ENCODE measurements at places on chromosomes 1 and 21.

GRCh38 chr1:241600496-241600901 is 39.7 kb downstream of the CHML start:
- DNase-seq = no peak

DNA sequence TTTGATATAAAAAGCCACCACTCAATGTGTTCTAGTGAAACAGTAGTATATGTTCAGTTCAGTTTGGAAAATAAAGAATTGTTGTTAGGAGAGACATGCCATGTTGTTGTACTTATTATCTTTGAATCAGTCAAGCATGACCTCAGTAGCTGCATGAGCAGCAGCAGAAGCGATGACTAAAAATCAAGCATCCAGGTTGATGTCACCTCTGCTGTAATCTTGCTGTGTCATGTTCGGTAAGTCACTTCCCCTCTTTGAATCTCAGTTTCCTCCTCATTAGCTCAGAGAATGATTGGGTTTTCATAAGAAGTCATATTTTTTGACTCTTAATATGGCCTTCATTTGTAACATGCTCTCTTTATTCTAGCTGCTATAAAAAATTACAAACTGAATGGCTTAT is 428.4 kb upstream of the B3GALT2 start:
- no peak for DNase-seq

DNA sequence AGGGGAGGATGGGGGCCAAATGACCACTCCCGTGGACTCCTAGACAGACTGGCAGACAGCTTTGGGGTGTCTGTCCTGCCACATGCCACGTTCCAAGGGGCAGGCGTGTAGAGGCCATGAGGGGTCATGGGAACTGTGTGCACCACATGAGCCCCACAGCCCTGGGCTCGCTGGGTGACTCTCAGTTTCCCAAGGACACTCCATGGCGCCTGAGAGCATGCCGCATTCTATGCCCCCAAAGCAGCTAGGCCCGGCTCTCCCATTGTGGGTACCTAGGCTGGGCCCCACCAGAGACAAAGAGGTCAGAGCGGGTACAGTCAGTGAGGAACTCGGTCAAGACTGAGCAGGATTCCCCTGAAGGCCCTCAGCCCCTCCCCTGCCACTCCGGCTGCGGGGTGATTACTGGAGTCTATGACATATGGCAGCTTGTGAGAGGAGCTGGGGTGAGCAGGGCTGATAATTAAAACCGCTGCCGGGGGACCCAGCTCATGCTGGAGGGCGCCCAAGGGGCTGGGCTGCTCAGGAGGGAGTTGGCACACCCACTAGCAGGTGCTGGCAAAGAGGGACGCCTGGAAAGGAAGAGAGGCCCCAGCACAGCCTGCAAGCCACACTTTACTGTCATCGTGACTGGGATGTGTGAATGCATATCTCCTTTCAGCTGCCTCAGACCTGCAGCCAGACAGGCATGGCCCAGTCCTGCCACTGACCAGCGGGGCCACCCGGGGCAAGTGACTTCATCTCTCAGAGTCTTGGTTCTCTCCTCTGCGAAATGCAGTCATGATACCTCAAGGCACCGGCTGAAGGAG is 8.4 kb downstream of the LRP8 start:
- no peak for DNase-seq

GRCh38 chr1:93961443-93961842 is 52.2 kb upstream of the GCLM start:
- DNase-seq = no peak

GRCh38 chr21:15221799-15222386 is 157.1 kb upstream of the NRIP1 start:
- DNase-seq = no peak

DNA sequence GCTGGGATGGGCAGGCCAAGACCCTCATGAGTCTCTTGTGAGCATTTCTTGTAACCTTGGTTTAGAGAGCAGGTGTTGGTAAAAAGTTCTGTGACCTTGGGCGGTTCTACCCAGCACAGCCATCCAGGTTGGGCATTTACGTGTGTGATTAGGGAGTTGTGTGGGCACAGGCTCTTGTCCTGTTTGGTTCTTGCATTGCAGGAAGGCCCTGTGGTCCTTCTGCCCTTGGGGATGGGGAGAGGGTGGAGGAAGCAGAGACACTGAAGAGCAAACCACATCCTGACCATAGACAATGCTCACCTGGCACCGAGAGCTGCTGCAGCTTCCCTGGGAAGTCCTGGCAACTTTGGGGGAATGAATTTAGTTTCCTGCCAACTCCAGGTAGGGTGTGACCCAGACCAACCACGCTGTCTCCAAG is 25.6 kb downstream of the RNF187 start:
- no peak for DNase-seq

GRCh38 chr1:116988248-116988647 is 13.3 kb upstream of the CD101 start:
- DNase-seq = no peak

DNA sequence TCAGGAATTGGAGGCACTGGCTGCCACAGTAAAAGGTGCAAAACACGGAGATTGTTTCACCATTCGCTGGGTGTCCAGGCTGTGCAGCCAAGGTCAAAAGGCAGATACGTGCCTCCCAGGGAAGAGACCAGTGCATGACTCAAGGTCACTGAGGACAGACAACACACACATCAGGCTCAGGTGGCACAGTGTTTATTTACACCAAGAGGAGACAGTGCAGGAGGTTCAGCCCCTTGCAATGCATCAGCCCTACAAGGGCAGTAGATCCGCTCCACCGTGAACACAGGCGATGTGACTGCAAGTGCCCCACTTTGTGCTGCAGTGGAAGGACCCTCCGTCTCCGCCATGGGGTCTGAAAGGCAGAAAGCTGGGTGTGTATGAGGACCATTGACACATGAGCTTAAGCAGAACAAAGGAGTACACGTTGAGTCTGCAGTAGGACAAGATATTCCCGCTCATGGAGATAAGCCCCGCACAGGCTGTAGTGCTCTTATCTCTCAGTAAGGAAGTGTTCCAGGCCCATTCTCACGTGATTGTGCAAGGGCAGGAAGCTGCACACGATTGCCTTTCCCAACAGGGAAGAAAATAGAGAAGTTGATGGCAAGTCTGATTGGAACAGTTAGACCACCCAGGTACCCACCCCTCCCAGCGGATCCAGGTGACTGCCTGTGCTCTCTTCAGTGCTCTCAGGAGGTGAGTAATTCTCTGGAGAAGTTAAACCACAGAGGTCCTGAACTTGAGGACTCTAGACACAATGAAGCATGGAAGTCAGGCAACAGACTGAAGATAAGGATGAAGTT is 37.5 kb upstream of the QSOX1 start:
- DNase-seq = no peak

DNA sequence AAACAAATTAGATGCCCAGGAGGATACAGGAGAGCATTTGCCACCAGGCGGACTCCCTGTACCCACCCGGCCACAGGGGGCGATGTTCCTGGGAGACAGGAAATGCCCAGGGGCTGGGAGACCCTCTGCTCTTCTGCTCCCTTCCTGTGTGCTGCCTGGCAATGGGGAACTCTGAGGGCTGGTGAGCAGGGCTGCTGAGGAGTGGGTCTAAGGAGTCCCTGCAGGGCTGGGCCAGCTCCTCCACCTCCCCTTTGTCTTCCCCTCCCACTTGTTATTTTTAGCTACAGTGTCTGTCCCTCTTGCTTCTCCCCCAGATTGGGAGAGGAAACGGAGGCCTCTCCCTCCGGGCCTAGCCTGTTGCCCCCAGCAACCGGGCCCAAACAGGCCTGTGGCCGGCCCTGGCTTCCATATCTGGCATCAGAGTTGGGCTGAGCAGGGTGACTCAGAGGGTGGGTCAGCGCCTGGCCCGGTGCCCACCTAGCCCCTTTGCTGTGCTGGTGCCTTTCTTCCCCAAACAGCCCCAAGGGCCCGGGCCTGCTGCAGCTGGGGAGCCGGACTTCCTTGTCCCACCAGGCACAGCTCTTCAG is 11.6 kb downstream of the LMNA start:
- peak; percentile 90 for DNase-seq

- no peak for DNase-seq
Measured at GRCh38 chr21:14487490-14488432, 58.4 kb downstream of the SAMSN1 start.

GRCh38 chr1:175146529-175147213 is 45.9 kb downstream of the KIAA0040 start:
- DNase-seq = peak; percentile 52

- DNase-seq = no peak
Measured at GRCh38 chr1:890661-891060, 33.1 kb upstream of the SAMD11 start.

DNA sequence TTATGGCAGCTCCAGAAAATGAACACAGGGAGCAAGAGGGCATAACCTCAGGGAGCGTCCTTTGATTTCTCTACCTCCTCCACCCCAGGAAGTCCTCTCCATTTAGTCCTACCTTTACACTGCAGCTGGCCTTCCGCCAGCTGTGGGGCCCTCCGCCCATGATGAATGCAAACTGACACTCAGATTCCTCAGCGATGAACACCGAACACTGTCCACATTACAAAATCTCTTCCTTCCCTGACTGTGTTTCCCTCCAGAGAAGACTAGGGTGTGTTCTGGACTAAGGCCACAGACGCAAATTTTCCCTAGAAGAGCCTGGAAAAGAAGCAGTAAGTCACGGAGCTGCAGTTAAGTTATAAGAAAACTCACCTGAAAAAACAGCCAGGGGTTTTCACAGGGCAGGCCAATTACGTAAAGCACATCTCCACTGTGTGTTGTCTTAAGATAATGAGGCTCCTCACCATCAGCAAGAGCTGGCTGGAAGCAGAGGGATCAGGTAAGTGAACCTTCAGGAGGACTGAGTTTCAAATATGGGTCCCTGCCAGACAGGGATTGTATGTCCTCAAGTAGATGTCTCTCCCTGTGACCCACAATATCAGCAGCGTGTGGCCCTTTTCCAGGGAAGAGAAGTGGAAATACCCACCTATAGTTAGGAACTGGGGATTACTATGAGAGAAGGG is 46.3 kb upstream of the ATP1B1 start:
- DNase-seq = no peak

- no peak for DNase-seq
Measured at GRCh38 chr1:176178316-176178715, 28.8 kb downstream of the COP1 start.

DNA sequence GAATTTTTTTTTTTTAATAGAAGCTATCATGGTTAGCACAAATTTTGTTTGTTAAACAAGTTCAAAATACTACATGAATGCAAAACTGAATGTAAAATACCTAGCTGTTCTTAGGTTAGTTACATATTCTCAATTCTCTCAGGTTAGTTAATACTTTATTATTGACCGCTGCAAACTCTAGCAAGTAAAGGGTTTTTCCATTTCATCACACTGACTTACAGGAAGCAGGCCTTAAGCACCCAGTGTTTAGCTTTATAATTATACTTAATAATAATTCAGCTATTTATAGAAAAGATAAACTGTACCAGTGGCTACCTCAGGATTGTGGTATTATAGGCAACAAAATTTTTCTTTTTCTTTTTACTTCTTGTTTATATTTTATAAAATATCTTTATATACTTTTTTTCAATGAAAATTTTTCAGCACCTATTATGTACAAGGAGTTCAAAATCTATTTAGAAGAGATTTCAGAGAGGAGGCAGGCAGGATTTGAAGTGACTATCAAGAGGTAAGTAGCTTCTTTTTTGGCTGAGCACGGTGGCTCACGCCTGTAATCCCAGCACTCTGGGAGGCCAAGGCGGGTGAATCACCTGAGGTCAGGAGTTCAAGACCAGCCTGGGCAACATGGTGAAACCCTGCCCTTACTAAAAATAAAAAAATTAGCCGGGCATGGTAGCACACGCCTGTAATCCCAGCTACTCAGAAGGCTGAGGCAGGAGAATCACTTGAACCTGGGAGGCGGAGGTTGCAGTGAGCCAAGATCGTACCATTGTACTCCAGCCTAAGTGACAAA is 17.9 kb downstream of the PLPP3 start:
- DNase-seq = no peak

GRCh38 chr1:55707846-55708245 is 492.7 kb upstream of the USP24 start:
- DNase-seq = no peak

DNA sequence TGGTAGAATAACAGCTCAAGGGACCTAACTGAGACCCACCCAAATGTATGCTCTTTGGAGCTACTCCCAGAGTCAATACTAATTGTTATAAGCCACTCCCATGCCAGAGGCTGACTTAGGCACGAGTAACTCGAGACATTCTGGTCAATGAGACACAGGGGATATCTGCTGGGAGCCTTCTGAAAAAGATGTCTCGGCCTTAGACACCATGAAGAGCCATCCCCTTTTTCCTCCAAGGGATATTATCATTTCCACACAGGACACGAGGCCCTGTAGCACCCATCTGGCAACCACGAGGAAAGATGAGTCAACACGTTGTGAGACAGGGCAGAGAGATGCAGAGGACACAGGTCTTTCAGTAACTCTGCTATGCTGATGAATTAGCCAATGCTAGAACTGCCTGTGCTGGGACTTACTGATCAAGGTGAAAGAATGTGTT is 30.7 kb downstream of the ITPKB start:
- no peak for DNase-seq

GRCh38 chr1:179478370-179478769 is 97.4 kb downstream of the NPHS2 start:
- DNase-seq = no peak

DNA sequence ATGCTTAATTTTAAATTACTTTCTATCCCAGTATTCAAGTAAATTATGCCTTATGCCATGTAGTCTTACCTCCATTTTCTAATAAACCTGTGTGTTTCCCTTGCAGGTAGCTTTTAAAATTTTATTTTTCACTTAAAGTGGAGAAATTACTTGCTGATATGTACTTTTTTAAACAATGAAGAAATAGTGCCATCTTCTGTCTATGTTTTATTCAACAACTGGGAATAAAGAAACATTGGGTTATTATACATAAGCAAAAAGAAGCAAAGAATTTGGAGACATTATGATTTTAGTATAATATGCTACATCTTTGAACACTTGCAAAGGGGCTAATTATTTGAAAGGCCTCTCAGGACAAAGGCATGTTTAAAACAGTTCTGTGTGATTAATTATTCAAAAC is 1912.9 kb downstream of the MRPL39 start:
- no peak for DNase-seq

DNA sequence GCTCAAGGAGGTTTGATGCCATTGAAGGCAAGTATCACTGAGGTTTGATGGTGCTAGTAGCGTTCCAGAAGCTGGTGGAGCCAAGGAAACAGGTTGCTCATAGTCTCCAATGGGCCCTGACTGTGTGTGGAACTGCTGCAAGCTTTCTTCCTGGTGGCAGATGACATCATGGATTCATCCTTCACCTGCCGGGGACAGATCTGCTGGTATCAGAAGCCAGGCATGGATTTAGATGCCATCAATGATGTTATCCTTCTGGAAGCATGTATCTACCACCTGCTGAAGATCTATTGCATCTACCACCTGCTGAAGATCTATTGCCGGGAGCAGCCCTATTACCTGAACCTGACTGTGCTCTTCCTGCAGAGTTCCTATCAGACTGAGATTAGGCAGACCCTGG is 734.4 kb downstream of the PLA2G4A start:
- DNase-seq = no peak

- no peak for DNase-seq
Measured at GRCh38 chr1:1046243-1046642, 26.3 kb downstream of the AGRN start.

- no peak for DNase-seq
Measured at GRCh38 chr1:13661539-13661938, 38.4 kb upstream of the PRDM2 start.
